Hypothalamus (tissue), 51 donors: ENCODE measurements at places on chromosomes 6 and 20.
A peak's percentile ranks its signal among the peaks of the same experiment; 100 is the strongest.

GRCh38 chr6:143015300-143015706 is 45.4 kb upstream of the AIG1 start:
- no peak for DNase-seq

- DNase-seq, result no peak
Observed at GRCh38 chr6:10151144-10151915, 263.5 kb downstream of the TFAP2A start.

DNA sequence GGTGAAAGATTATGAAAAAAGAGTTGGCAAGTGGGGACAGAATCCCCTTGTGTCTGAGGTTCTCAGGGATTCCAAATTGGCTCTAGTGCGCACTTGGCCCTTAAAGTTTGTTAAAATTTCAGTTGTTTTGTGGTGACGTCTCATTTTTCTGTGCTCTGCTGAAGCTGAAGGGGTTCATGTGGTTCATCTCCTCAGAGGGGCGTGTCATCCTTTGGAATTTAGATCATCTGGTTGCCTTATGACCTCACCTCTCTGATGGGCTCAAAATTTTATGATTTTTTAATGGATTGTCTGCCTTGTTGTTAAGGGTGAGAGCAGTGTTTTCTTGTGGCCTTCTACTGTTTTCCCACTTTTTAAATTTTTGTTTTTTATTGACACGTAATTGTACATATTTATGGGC is 20.3 kb downstream of the CYB5R4 start:
- no peak for DNase-seq

- DNase-seq, result no peak
Observed at GRCh38 chr6:41545247-41545702, 906 bp upstream of the FOXP4 start.

GRCh38 chr6:53300656-53301551 is 47.8 kb downstream of the ELOVL5 start:
- DNase-seq, result peak; percentile 48

- DNase-seq, result no peak
Observed at GRCh38 chr20:1003920-1004697, 2.0 kb upstream of the RSPO4 start.

- no peak for DNase-seq
Observed at GRCh38 chr6:27255866-27256265, 8.4 kb downstream of the PRSS16 start.

GRCh38 chr20:41329435-41330342 is 10.9 kb upstream of the LPIN3 start:
- peak; percentile 13 for DNase-seq

- DNase-seq, result no peak
Observed at GRCh38 chr6:147904416-147904815, 395.9 kb downstream of the SAMD5 start.

DNA sequence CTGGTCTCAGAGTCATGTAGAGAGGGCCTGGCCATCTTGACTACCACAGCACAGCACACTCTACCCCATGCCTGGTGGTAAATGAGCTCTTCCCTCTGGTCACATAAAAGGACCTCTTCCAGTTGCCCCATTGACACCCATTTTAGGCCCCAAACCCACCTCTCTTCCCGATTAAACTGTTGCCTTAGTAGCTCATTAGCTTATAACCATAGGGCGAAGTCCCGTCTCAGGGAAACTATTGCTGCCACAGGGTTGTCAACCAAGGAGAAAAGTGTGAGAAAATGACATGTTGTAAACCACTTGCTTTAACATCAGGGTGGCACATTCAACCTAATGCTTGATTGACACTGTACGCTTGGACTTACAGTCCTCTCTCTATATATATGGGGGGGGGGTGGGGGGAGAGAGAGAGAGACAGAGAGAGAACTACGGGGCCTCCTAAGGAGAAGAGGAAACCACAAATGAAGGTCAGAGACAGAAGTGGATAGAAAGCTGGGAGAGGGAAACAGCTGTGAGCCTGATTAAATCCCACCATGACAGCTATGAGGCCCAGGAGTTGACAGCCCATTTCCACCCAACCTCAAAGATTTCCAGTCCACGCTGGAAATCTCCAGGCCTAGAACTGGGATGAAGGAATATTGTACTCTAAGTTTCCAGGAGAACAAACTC is 14.9 kb upstream of the BTN1A1 start:
- no peak for DNase-seq

GRCh38 chr6:139114746-139115145 is 20.1 kb upstream of the HECA start:
- DNase-seq, result no peak

GRCh38 chr6:15510121-15510520 is 152.7 kb downstream of the DTNBP1 start:
- DNase-seq, result no peak

- DNase-seq, result no peak
Observed at GRCh38 chr20:25499855-25500434, 85.4 kb downstream of the NINL start.

- no peak for DNase-seq
Observed at GRCh38 chr6:35747877-35748276, 11.0 kb downstream of the ARMC12 start.

GRCh38 chr6:71083308-71083820 is 126.5 kb upstream of the B3GAT2 start:
- DNase-seq, result no peak

DNA sequence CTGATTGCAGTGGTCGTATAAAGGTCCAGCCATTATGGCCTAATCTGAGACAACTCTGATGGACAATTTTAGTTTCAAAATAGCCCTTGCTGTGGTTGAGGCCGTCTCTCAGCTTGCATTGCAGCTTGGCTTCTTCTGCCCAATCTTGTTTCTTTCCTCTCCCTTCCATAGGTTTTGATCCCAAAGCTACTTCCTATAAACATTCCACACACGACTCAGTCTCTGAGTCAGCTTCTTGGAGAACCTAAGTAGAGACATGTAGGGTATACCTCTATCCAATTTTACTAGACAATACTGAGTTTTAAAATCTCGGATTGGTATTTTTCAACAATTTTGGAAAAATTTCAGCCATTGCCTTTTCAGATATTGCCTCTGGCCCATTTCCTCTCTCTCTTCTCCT is 13.4 kb downstream of the IYD start:
- DNase-seq, result no peak

DNA sequence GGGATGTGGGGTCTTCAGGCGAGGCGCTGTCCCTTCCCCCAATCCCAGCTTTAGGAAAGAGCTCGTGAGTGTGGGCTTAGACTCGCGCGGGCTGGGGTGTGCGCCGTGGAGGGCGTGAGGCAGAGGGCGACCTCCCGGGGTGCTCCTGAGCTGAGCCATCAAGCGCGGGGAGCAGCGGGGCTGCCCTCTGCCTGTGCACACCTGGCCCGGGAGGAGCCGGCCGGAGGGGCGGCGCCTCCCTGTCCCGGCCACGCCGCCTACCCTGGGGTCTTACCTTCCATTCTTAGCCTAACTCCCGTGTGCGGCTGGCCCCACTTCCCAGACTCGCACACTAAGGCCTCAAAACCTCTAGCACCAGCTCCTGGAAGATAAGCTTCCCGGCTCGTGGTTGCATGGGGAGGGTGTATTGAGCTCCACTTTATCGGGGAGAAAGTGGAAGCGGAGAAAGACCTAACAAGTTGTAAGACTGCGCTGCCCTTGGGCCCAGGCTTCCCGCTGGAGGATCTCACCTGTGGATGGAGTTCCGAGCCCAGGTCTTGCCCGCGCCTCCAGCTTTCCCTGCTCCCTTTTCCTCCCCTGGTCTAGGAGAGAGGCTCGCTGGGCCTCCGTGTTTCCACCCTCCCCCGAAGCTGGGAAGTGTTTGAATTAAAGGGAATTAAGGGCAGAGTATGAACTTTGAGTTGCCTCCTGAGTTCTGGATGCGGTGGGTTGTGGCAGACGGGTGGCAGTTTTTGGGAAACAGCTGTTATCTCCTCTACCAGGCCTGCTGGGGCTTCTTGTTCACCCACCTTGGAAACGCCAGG is 1.2 kb downstream of the DNMT3B start:
- DNase-seq, result no peak

GRCh38 chr6:30450909-30451841 is 38.1 kb upstream of the HLA-E start:
- no peak for DNase-seq

DNA sequence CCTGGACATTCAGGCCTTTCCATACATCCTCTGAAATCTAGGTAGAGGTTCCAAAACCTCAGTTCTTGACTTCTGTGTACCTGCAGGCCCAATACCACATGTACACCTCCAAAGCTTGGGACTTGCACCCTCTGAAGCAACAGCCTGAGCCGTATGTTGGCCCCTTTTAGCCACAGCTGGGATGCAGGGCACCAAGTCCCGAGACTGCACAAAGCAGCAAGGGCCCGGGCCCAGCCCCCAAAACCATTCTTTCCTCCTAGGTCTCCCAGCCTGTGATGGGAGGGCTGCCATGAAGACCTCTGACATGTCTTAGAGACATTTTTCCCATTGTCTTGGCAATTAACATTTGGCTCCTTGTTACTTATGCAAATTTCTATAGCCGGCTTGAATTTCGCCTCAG is 107.4 kb upstream of the FRMD1 start:
- DNase-seq, result no peak

- no peak for DNase-seq
Observed at GRCh38 chr20:49039854-49040253, 6.3 kb upstream of the CSE1L start.

DNA sequence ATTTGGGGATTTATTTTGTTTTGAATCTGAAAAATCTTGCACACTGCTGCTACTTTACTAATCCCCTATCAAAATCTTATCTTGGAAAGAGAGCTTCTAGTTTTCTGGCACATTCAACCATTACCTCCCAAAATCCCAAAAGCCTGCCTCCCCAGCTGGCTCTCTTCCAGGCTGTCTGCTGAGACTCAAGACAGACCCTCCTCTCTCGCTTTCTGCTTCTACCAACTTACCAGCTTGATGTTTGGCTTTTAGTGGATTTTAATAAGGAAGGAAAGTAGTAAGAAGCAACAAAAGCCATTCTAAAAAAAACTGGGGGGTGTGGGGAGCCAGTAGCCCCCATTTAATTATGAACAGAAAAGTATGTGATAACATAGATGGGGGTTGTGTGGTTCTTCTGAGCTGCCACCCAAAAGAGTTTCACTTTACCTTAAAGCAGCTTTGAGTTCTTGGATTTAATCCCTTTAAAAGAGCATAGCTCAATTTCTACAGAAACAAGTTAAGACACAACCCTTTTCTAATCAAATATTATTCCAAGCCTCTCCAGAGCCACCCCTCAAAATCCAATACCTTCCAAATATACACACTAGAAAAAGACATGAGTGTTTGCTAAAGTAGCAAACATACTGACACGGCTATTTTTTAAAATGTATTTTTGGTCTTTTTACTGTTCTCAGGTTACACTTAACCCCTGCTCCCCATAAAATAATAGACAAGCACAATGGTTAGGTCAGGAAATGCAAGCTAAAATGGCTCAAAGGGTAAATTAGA is 71.7 kb downstream of the ATP9A start:
- DNase-seq, result no peak

DNA sequence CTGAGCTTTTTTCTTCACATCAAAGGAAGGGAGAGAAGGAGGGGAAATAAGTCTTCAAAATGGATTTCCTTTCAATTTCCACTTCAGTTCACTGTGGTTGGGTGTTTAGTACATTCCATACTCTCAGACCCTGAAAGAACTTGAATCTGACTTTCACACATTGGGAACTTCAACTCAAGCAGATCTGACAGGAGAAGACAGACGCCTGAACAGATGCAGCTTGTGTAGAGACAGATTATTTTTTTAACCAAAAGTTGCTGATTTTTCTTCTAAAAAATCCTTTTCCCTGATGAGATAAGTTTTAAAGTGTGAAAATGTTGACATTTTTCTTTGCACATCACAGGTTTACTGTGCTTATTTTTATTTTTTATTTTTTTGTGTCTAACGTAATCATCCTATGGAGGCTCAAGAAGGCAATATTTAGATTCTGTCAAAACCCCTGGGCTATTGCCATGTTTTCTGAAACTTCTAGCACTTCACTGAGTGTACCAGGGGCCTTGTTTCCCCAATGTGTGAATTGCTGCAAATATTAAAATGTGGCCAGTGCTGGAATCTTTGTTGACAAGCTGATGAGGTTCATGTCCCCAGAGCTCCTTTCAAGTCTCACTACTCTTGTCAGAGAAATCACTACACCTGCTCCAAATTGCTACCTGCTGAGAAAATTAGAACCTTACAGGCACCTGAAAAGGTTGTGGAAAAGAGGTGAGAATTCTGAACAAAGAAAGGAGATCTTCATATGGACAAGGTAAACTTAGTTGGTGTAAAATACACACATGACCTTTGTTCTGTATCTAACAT is 214.8 kb upstream of the BTBD3 start:
- DNase-seq, result no peak

- no peak for DNase-seq
Observed at GRCh38 chr6:82861121-82861520, 204.5 kb downstream of the UBE3D start.

GRCh38 chr6:2116496-2116895 is 128.9 kb downstream of the GMDS start:
- no peak for DNase-seq

DNA sequence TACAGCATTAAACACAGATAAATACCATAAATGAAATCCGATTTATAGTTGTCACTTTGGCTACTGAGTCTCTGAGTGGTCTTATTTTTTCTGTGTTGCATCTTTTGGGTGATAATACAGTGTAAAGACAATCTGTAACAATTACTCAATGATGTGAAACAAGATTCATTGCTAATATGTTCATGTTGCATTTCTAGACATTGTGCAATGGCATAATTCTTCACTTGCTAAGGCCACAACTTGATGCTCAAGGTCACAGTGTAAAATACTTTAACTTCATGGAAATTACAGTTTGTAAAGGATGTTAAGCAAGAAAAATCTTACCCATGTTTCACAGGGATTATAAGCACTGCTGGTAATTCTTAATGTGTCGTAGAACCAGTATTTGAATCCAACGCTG is 74.9 kb upstream of the SMLR1 start:
- no peak for DNase-seq

DNA sequence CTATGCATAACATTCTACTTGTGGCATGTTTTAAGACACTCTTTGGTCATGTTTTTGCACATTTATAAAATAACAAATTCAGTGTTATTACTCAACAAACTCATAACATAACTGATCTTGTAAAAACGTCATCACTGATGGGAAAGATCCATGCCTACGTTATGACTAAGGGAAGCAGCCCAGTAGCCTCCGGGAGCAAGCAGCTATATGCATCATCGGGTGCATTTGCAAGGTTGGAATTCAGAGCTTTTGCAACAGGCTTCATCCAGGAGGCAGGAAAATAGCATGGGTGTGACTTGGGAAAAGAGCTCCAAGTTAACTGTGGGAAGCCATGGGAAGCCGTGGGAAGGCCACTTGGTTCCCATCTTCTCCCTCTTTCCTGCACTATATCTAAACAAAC is 271.6 kb upstream of the SGK1 start:
- DNase-seq, result no peak
